LNCaP clone FGC (cell line): ENCODE measurements at places on chromosomes 2 and 18.

DNA sequence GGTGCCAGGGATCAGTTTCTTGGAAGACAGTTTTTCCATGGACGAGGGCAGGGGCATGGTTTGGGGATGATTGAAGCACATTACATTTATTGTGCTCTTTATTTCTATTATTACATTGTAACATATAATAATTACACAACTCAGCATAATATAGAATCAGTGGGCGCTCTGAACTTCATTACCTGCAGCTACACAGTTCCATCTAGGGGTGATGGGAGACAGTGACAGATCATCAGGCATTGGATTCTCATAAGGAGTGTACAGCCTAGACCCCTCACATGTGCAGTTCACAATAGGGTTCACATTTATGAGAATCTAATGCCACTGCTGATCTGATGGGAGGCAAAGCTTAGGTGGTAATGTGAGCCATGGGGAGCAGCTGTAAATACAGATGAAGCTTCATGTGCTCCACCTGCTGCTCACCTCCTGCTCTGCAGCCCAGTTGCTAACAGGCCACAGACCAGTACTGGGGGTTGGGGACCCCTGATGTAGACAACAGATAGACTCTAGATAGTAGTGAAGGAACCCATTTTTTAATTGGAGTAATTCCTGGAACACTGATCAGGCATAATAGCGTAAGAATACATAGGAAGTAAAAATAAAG, 41.5 kb upstream of the MC4R start:
- no peak for DNase-seq

DNA sequence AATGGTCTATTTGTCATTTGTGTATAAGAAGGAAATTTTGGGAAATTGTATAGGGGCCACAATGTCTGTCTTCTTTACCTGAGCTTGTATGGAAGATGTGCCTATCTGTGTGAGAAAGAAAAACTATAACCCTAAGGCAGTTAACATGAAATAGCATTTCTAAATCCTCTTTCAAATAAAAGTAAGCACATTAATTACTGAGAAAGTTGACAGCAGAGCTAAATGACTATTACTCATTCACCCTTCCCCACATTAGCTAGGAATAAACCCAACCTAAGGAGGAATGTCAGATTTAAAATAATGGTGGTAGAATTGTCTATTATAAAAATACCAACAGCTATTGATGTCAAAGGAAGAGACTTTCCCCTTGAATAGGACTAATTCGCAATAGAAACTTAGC, 56.2 kb downstream of the SLC38A11 start:
- no peak for DNase-seq

- no peak for DNase-seq
Measured at GRCh38 chr2:33312355-33312754, 164.1 kb upstream of the RASGRP3 start.

DNA sequence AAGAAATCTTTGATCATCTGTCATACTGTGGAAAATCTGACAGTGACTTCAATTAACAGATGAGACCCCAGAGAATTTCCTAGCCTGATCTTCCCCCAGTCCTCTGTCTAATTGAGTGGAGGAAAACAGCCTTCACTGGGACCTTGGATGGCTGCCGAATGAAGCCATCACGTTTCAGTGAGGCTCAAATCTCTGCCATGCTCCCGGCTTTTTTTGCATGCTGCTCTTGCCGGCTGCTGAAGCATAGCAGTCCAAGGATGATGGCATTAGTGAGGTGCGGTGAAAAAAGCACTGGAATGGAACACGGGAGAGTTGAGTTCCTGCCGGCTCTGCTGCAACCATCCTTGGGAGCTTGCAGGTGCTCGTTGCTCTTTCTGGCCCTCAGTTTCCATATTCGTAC, 430.5 kb downstream of the SLC4A3 start:
- no peak for DNase-seq

GRCh38 chr2:160484859-160485520, 8.6 kb downstream of the RBMS1 start:
- no peak for DNase-seq
